ENCODE measurements at places on chromosomes 3 and 15.

GRCh38 chr3:119589102-119589773 is 8.4 kb upstream of the PLA1A start:
- DNase-seq, result no peak

- DNase-seq, result no peak
Measured at GRCh38 chr3:121822973-121823372, 11.9 kb downstream of the IQCB1 start.

GRCh38 chr15:43283526-43283925 is 16.8 kb upstream of the TGM5 start:
- DNase-seq, result no peak

DNA sequence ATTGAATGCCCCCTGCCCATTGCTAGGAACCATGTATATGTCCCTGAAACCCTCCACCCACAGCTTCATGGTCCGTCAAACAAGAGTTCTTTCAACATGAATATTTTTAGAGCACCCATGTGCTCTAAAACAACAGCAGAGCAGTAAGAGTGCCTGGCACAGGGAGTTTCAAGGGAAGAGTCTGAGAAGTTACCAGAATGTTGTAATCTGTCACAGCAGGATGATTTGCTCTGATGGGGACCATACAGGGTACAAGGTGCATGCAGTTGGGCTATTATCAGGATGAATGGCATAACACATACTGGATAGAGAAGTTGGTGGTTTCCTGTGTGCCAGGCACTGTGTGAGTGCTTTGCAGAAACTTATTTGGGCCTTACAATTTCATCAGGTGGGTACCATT is 27.8 kb upstream of the FLNB start:
- DNase-seq, result no peak

DNA sequence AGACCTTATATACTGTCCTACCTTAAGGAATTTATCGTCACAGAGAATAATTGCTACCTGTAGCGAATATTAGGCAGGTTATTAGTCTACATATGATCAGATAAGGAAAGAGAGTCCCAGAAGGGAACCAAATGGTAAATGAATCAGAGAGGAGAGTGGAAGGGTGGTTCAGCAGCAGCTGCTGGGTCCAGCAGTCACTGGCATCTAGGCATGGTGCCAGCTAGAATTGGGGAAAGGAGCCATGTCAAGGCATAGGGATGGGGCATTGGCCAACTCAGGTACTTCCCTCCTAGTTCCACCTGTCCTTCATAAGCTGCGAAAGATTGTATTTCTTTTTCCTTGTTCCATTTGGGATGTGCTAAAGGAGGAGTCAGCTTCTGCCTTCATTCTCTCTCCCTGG is 23.4 kb downstream of the HACD3 start:
- no peak for DNase-seq

GRCh38 chr3:165457096-165457495 is 260.9 kb upstream of the SLITRK3 start:
- no peak for DNase-seq

DNA sequence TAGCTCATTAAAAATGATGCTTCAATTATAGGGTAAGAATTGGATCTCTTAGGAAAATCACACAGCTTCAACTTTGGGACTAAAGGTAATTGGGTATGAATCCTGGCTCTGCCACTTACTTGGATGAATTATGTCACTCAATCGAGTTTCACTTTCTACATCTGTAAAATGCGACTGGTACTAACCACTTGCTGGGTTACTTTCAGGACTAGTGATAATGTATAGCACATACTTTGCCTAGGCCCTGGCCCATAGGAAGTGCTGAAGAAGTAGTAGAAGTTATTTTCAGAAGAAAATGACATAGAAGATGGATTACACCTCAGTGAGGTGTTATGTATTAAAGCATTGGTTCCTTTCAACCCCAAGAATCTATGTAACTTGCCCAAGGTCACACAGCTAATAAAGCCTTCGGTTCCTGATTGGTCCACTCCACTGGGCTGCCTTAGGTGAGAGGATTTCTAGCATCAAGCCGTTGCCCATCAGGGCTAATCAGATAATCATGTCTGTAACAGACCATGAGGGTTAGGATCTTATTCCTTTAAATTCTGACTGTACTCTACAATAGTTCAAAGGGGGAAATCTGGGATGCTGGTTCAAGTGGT is 29.4 kb upstream of the AP4E1 start:
- no peak for DNase-seq

- DNase-seq, result no peak
Measured at GRCh38 chr3:121768452-121768851, 18.9 kb upstream of the GOLGB1 start.

DNA sequence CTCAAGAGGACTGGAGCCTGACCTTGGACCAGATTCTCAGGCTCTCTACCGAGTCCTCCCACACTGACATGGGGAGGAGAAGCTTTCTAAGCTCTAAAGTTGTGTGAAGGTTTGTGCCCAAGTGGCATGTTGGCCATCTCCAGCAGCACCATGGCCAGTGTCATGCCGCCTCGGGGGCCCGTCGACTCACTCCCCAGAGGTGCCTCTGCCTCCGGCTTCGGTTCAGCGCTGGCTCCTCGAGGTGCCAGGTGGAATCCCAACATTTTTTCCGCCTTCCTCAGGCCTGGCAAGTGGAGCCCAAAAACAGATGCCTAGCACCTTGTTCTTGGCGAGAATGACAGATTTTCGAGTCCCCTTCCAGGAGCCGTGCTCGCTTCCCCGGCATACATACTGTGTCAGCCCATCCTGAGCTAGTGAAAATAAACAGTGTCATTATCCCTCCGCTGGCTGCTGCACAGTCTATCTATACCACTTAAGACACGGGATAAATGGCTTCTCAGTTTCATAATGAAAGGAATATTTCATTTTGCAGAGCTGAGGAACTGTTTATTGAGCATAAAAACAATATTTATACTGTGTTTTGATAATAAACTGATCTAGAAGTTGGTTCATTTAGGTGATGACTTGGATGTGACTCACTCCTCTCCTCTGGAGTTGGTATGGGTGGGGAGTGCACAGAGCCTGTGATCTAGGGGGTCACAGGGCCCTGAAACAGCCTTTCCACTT is 328.5 kb upstream of the TLE3 start:
- no peak for DNase-seq

- DNase-seq, result no peak
Measured at GRCh38 chr3:47794544-47794943, 8.4 kb upstream of the DHX30 start.

DNA sequence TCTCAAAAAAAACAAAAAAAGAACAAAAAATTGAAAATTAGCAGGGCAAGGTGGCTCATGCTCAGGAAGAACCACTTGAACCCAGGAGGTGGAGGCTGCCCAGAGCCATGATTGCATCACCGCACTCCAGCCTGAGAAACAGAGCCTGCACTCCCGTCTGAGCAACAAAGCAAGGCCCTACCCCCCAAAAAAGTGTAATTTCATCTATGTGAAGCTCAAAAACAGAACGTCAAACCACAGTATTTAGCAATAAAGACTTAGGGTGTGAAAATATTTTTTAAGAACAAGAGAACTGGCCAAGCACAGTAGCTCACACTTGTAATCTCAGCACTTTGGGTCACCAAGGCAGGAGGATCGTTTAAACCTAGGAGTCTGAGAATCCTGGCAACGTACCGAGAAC is 38.2 kb downstream of the STAG1 start:
- no peak for DNase-seq

DNA sequence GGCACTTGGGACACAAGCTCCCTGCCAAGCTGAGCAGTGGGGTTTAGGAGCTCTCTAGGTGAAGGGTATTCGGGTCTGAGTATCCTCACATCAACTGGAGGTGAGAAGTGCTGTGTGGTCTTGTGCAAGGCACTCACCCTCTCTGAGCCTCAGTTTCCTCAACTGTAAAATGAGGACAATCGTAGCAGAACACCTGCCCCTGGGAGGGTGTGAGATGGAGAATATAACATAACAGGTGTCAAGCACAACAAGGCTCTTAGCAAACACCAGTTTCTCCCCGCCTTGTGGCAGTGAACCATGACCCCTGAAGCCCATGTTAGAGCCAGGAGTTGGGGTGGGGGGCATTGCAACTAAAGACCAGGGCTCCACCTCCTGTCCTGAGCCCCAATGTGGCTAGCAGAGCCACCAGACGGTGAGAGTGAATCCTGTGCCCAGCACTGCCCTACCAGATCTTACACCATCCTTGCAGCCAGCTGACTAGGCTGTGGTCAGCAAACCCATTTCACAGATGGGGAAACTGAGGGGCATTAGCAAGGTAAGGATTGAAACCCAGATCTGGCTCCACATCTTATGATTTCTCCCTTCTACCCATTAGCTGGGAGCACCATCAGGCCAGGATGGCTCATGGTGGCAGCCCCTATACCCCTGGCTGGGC is 2.6 kb upstream of the PLXND1 start:
- DNase-seq, result no peak

DNA sequence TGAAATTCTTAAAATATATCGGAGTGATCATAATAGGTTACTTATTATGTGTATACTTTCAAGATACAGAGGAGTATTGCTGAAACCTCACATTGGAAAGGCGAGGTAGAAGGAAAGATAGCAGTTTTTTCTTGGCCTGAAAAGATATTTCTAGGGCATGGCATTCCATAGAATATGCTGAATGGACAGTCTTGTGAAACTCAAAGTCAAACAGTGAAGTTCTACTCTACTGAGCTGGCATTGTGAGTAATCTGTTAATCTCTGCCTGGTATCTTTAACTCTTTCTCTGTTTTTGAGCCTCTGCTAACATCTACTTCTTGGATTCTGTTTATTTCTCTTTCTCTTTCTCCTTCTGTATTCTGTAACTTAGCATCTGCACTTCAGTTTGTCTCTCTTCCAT is 176.3 kb upstream of the ZBTB20 start:
- DNase-seq, result no peak

- DNase-seq, result no peak
Measured at GRCh38 chr15:92693691-92694331, 38.2 kb upstream of the FAM174B start.

All from GDM1 (cell line).